CD4-positive, alpha-beta T cell treated with Interferon alpha-2 for 1 hour (primary cell): ENCODE measurements at places on chromosomes 12 and 14.

DNA sequence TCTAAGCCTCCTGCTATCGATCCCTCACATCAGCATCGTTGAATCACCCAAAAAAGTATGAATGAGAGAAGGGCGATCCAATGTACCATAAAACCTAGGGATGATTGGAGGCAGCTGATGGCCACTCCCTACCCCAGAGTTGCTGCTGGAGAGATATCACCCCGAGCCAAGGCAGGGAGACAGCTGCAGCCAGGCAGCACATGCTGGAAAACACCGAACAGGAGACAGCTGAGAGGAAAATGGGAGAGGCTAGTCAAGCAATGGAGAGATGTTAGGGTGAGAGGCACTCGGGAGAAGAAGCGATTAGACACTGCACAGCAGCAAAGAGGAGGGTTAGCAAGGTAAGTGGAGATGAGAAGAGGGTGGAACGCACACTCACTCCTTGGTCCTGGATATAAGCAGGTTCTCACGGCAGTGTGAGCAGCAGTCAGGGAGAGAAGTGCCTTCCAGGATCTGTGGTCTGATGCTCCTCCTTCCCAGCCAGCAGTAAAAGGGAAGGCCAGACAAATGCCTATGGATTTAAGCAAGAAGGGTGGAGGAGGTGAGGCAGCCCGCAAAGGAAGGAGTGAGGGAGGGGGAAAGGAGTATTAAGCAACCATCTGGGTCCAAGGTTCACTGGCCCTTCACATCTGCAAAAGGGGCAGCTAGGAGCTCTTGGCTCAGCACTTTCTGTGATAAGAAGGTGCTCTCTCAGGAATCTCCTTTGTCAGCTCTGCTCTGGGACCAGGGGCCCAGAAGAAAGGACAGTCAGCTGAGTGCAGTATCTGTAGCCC is at the start of gene SLC7A7:
TSS of gene SLC7A7 (minus strand) at position 495 of the 773 bp plus-strand sequence. CDS start 2,037 bp downstream, outside the sequence.
- DNase-seq = no peak

DNA sequence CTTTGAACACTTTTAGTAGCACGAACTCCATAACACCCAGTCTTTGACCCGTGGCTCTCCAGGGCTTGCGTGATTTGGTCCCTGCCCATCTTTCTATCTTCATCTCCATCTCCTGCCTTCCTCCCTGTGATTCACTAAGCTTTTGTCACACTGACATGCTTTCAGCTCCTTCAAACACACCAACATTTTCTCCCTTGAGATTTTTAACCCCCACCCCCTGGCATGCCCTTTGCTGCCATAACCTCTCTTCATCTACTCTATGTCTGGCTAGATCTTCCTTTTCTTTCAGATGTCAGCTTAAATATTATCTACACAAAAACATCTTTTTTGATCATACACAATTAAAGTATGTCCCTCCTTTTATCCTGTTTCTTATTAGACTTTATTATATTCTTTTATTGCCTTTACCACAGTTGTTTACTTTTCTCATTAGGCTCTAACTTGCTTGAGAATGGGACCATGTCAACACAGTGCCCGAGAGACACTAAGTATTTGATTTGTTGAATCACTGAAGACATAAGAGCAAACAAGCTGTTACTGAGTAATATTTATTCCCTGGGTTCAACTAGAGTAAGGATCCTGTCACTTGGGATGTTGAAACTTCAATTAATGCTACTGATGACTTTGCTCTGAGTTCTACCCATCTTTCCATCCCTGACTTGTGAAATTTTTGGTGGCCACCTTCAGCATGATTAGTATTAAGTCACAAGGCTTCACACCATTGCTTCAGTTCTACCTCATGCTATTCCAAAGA is 387.3 kb downstream of the LRIG3 start:
- DNase-seq = no peak

GRCh38 chr14:52951681-52952554 is 1.1 kb upstream of the FERMT2 start:
- DNase-seq = peak; percentile 6

DNA sequence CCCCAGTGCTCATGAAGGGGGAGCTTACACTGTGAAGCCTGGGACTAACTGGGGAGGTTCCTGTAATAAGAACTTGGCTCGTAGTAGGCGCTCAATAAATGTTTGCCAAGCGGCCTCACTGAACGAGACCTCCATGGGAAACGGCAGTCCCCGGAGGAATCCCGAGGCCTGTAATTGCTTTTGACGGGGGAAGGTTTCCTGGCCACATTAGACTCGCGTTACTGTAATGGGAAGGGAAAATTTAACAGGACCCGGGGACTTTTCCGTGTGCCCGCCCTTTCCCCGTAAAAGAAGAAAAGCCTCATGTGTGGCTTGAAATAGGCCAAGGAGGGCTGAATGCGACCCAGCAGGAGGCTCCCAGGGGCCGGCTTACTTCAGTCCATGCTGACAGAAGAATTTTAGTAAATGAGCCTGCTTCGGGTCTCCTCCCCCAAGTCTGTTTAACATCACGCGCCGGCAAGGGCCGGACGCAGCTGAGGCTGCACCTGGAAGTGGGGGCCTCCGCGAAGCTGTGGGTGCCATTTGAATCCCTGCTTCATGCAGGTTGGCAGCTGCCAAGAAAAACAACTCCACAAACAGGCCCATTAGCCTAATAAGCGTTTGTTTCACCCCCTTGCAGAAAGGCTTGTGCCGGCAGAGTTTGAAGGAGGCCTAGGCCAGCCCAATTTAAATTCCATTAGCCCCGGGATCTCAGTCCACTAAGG is 39.8 kb upstream of the PWP1 start:
- DNase-seq = no peak

DNA sequence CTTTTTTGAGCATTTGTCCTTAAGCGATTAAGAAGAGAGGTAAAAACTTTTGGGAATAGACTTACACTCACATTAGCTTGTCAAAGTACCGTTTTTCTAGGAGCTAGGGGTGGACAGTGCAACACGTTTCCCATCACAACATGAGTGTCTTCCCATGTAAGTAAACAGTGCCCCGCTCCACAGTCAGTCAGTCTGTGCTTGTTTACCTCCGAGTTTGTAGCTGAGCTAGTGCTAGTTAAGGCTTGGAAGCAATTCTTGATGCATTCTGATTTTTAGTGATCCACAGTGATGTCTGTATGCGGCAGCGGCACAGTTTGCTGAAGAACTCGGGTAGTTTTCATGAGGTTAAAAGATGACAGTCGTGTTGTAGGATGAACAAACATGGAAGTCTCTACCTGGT is 941 bp downstream of the ZDHHC17 start:
- DNase-seq = no peak

DNA sequence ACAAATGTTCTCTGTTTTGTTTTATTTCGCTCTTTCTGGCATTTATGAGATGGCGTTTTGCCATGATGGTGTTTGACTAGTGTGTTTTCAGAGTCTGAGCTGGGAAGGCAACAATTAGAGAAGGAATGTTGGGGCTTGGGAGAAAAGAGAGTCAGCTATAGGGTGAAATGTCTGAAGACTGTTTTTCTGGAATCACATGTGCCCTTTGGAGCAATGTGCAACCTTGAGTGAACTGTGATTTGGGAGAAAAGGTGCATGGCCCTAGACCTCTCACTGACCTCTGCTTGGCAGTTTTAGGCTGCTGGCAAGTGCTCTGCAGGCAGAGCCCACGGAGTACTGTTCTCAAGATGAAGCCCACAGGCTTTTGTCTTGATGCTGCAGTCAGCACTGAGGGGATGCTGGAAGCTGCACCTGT is 379.9 kb upstream of the PDE3A start:
- DNase-seq = no peak

DNA sequence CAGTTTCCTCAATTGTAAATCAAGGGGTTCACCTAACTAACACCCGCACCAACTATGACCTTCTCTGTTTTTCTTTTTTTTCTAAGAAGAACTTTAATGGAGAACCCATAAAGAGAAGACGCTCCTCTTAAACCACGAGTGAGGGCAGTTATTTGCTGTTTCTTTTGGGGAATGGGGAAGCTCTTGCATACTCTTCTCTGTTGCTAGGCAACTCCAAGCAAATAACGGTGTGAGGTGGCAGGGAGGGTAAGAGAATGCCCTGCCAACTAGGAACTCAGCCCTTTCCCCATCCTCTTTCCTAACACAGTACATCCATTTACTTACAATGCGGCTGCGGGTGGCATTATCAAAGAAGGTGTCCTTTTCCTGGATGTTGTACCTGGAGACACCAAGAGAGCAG is 114.9 kb downstream of the ANO2 start:
- no peak for DNase-seq

- no peak for DNase-seq
Observed at GRCh38 chr12:74689929-74690328, 152.3 kb downstream of the ATXN7L3B start.

DNA sequence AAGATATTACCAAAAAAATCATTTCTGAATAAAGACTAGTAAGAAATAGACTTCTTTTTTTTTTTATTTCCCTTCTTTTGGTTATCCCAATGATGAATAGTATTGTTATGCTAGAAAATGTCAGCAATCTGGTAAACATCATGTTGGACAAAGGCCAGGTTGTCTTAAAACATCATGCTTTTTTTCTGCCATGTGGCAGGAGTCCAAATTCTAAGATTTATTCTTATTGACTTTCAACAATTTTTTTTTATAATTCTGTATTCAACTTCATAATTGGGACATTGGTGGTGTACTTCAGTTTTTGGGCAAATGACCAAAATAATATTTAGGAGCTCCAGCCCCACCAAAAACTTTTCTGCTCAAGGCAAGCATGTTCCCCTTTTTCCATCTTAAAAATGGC is 10.5 kb downstream of the DCN start:
- DNase-seq = no peak

DNA sequence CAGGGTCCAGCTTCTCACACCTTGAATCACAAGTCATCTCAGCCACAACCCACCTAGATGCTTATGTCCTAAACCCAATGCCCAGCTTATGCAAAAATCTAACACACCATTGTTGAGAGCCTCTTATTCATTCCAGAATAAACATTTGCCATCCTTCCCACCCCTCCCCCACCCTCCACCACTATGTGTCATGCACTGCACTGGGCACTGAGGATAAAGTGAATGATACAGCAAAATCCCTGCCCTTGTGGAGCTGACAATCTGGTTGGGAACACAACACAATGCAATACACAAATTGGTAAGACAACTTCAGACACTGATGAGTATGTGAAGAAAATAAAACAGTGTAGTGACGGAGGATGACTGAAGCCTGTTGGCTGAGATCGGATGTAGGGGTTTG is 1.4 kb upstream of the GLTP start:
- DNase-seq = no peak

DNA sequence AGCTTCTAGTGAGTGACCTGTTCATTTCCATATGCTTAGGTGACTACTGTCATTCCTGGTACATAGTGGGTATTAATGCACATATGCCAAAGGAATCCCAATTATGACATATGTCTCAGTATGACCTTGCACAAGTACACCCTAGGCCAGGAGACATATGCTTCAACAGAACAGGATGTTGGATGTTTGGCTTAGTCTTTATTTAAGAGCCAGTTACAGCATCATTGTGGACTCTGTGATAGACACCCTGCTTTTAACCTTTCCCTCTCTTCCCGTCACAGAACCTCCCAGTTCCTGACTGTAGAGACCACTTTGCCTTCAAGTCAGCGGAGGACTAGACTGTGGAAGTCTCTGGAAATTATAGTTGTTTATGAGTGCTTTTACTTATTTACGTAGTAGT is 72.9 kb downstream of the DAAM1 start:
- no peak for DNase-seq

DNA sequence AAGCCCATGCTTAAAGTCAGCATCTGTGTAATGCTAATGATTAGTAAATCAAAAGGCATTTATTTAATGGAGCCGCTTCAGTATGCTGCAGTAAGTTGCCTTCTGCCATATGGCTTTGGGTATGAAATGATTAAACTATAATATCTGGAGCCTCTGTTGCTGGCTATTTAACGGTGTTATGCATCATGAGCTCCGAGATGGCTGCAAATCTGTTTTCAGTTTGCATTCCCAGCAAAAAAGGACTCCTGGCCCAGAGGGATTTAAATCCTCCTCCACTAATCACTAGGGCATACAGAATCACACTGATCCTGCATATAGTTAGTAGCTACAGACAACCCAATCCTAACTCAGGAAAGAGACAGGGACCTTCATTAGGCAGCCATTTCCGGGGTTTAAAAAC is 171.5 kb upstream of the EEA1 start:
- DNase-seq = no peak

- DNase-seq = no peak
Observed at GRCh38 chr14:21501568-21501967, 9.6 kb downstream of the METTL3 start.

GRCh38 chr14:93790966-93791365 is 2.7 kb upstream of the PRIMA1 start:
- no peak for DNase-seq

- DNase-seq = no peak
Observed at GRCh38 chr14:59316151-59316830, 127.8 kb downstream of the DAAM1 start.

GRCh38 chr12:123143736-123144461 is 7.0 kb downstream of the PITPNM2 start:
- no peak for DNase-seq

DNA sequence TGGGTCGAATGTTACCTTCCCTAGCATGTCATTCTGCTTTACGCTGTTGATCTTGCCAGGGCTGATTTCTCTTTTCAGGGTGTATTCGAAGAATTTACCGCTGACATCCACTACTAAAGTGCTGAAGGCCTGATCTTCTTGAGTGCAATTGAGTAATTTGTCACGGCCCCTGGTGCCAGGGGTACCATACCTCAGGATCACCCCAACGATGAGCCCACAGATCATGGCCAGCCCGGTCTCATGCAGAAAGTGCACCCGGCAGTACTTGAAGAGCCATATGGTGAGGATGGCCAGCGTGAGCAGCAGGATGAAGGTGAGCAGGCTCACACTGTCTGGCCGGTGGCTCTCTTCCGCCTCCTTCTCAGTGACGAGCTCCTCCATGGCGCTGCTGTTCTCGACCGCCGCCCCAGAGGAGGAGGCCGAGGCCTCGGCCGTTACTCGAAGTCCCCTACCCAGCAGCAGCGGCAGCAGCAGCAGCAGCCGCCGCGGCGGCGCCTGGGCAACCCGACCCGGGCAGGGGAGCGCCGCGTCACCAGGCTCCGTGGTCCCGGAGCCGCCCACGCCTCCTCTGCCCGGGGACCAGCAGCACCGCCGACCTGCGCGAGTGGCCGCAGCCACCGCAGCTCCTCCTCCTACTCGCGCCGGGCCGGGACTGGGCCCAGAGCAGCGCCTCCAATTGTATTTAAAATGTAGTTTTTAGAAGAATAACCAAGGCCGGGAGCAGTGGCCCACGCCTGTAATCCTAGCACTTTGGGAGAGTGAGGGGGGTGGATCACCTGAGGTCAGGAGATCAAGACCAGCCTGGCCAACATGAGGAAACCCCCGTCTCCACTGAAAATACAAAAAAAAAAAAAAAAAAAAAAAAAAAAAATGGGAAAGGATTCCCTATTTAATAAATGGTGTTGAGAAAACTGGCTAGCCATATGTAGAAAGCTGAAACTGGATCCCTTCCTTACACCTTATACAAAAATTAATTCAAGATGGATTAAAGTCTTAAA is 58.5 kb upstream of the TMPO start:
- DNase-seq = no peak

DNA sequence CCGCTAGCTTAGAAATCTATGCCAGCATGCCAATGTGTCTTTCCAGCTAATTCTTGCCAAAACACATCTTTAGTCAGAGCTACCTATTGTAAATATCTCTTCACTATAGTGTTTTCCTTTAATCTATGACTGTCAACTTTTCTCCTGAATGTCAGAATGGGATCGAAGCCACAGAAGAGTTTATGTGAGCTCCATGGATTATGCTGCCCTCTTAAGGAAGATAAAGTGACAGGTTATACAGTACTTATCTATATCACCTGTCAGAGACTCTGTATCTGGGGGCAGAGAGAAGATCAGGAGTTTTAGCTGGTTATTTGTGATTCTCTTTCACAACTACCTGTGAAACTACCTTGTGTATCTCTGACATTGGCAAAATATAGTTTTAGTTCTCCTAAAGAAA is 204.3 kb upstream of the SEL1L start:
- DNase-seq = no peak
